ENCODE measurements at places on chromosomes 4 and X.
A peak's percentile ranks its signal among the peaks of the same experiment; 100 is the strongest.

GRCh38 chrX:104151037-104151436 lies 5.8 kb downstream of the SLC25A53 start:
- no peak for DNase-seq

GRCh38 chrX:139078761-139079280 lies 367.3 kb upstream of the FGF13 start:
- no peak for DNase-seq

- no peak for DNase-seq
Measured at GRCh38 chrX:19883878-19884277, 3.5 kb downstream of the SH3KBP1 start.

- peak; percentile 93 for DNase-seq
Measured at GRCh38 chrX:65677954-65678469, 10.6 kb downstream of the MSN start.

DNA sequence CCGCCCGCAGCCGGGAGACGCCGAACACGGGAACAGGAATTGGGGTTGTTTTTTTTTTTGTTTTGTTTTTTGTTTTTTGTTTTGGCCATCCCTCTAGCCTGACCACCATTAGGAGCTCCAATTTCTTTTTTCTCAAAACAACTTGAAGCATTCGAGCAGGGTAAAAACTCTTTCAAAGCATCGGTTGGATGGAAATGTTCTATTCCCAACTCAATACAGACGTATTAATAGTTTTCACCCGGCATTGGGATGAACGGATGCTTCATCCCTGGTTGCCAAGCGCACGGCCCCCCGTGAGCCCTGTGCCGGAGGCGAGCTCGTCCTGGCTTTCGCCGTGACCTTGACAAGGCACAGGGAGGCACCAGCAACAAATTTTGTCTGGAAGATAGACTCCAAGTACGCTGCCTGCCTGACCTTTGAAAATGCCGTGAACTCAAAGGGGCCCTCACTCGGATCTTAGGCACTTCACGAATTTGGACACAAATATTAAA lies 352 bp upstream of the MAP3K15 start:
- DNase-seq = no peak

- no peak for DNase-seq
Measured at GRCh38 chr4:177404986-177405385, 37.3 kb downstream of the AGA start.

DNA sequence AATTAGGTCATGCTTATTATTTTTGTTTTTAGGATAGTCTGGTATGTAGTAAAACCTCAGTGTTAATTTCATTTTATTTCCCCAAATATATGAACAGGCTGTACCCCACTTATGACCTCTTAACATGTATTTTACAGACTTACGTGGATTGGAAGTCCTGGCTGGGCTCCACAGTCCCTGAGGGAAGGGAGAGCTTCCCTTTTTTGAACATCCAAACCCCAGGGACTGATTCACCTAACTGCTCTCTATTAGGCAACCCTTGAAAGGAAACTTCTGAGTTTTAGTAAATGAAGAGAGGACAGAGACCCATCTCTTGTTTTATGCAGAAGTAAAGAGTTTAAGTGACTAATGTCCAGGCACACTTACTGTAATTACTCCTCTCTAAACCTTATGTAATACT lies 233.1 kb upstream of the SPRY1 start:
- peak; percentile 60 for DNase-seq

DNA sequence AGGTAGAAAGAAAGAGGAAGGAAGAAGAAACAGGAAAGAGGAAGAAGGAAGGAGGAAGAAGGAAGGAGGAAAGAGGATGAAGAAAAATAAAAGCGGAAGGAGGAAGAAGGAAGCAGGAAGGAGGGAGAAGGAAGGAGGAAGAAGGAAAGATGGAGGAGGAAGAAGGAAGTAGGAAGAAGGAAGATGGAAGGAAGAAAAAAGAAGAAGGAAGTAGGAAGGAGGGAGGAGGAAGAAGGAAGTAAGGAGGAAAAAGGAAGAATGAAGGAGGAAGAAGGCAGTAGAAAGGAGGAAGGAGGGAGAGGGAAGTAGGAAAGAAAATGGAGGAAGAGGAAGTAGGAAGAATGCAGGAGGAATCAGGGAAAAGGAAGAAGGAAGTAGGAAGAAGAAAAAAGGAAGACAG lies 191.1 kb upstream of the TBL1X start:
- DNase-seq = no peak

GRCh38 chr4:41157009-41157408 lies 57.3 kb downstream of the APBB2 start:
- no peak for DNase-seq

GRCh38 chr4:152964335-152964734 lies 28.2 kb downstream of the FHDC1 start:
- no peak for DNase-seq

DNA sequence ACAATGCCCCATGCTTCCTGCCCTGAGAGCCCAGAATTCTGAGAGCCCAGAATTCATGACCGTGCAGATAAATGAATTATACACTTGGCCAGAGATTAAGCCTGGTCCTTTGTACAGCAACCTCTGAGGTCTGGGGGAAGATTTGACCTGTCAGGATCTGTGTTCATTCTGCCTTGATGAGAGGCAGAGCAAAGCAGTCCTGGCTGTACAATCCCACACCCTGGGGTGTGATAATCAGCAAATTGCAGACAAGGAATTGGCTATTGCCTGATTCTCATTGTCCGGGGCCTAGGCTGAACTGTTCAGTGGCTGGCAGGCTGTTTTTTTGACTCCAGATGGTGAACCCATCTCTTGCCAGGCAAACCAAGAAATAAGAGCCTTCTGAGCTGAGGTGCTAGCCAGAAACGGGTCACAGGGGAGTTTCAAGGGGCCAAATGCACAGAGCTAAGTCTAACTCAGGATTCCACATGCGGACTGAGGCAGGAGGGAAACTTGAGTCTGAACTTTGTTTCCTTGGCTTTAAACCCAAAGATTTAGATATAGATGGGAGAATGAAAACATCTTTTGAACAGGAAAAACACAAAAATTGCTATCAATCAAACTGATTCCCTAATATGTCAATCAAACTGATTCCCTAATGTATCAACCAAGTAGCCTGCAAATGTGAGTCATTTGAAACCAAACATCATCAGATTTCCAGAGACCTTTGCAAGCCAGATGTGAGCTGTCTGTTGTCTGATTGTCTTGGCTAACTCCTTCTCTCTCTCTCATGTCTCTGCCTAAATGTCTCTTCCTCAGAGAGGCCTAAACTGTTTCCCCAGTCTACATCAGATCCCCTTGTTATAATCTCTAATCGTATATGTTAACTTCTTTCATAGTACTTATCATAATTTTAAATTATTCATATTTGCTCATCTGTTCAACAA lies 159.3 kb downstream of the ATG4A start:
- DNase-seq = no peak

- DNase-seq = peak; percentile 61
Measured at GRCh38 chr4:987624-988513, 1.0 kb downstream of the IDUA start.

- DNase-seq = peak; percentile 0
Measured at GRCh38 chrX:114798907-114799306, 215.0 kb downstream of the HTR2C start.

DNA sequence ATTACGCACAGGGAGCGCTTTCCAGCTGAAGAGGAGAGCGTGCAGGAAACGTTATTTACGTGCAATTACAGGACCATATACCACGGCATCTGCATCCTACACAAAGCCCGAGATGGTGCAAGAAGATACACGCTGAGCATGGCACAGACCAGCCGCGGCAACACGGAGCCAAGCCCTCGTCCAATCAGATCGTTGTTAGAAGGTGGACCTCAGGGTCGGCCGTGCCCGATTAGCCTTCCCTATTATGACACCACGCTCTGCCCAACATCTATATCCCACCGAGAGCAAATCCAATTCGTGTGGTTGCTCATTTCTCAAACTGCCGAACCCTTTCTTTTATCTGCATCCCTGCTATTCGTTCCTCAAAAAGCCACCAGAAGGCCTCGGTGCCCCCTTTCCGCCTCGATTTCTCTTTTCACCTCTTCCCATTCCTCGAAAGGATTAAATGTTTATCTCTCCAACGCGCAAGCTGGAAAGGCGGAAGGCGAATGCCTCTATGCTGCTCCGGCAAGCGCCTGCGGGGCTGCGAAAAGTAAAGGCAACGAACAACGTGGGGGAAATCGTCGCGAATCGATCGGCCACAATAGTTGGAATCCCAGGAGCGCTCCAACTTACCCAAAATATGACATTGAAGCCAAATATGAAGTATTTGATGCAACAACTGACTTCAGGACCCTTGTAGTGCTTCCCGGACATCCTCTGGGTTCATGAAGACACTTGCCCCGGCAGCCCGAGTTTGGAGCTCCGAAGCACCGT lies 702 bp downstream of the TSPAN5 start:
- peak; percentile 73 for DNase-seq

DNA sequence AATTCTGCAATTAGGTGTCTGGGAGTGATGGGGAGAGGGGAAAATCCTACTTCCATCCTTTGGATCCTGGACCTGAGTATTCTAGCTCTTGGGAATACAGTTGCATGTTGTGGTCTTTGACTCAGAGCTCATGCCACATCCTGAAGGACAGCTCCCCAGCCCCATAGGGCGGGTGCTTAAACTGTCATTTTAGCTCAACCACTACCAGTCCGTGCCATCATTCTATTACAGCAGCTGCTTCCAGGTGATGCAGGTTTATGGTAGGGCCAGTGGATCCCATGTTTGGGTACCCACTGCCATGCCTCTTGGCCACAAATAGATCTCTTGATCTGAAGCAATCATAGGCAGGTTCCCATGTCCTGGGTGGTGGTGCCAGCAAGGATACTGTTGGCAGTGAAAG lies 34.7 kb downstream of the CCKAR start:
- no peak for DNase-seq

DNA sequence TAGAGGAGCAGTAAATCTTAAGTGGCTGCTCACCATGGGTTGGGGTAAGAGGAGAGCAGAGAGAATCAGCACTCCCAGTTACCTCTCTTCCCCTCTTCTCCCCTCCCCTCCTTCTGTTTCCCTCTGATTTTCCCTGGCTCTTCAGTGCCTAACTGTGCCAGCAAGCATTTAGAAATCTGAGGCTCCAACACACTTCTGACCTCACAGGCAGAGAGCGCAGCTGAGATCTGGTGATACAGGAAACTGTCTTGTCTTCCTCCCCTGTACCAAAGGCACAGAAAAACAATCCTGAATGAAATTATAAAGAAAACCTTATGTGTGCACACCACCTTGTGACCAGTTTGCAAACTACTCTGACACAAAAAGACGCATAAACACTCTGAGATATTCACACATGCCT lies 82.4 kb upstream of the SMIM10 start:
- DNase-seq = peak; percentile 68

GRCh38 chr4:36269101-36269500 lies 12.3 kb upstream of the DTHD1 start:
- DNase-seq = no peak

DNA sequence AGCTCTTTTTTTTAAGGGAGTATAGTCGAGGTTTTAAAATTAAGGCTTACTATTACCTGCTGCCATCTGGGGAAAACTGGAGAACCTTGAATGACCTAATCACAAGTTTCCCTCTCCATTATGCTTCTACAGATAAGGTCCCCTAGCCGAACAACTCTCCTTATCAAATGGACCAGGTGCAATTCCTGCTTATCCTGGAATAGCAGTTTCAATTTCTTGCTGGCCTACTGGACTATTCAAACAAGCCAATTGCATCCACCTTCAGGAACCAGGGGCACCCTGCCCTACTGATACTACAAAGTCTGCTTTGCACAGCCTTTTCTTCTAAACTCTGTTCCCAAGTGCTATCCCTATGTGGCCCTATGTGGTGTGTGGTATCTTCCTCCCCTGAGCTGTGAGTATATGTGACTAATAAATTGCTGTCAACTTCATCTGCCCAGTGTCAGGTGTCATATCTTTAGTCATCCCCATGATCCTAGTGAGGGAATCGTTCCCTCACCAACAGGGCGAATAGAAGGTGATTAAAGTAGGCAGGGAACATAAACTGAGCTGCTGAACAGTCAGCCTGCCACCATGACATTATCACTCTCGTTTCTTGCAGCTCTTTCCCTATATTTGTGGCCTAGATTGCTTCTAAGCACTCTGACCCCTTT lies 128.5 kb downstream of the ATG4A start:
- DNase-seq = no peak

- no peak for DNase-seq
Measured at GRCh38 chr4:581753-582361, 5.8 kb upstream of the TMEM271 start.

DNA sequence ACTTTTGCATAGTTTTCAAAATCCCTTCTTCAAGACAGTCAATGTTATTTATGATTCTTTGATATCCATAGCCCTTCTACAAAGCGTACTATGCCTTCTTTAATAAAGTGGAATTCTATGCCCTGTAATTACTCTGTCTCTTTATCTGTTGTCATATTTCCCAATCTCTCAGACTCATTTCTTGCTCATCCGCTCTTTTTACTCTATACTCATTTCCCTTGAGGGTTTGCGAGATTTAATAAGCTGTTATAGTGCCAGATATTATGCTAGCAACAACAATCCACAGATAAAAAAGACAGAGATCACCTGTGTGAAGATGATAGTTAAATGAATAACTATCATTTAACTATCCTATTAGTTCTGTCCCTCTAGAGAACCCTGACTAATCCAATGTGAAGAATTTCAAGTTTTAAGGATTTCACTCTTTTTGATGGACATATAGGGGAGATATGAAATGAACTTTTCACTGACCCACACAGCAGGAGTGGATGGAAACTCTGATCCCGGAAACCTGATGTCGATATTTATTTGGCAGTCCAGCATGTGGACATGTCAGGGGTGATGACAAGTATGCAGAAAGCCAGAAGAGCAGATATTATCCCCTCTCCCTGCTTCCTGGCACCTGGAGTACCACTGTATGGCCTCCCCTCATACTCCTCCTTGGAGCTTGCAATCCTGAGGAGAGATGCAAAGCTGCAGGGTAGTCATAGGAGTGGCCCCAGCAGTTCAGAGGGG lies 49.7 kb downstream of the TMEM156 start:
- peak; percentile 86 for DNase-seq

GRCh38 chr4:52833941-52834525 lies 28.1 kb upstream of the RASL11B start:
- peak; percentile 6 for DNase-seq

GRCh38 chr4:84927428-84927827 lies 39.1 kb downstream of the WDFY3 start:
- no peak for DNase-seq

DNA sequence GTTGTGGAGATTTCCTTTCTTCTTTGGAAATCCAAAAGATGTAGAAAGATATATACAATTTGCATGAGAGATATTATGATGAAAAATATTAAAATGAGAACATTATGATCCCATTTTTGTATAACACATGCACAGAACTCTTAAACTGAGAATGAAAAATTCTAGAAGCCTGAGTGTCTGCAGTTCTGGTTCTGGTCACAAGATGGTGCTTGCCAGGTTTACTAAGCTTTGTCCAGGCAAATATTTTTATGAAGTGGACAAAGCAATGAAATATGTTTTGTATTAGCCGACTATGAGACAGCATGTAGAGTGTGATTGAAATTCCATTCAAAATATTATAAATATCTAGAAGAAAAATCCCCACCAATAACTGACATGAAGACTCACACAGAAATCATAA lies 2.2 kb downstream of the PWWP3B start:
- peak; percentile 23 for DNase-seq

Data from cardiac fibroblast (primary cell).